ENCODE measurements at places on chromosomes 11 and 22.

DNA sequence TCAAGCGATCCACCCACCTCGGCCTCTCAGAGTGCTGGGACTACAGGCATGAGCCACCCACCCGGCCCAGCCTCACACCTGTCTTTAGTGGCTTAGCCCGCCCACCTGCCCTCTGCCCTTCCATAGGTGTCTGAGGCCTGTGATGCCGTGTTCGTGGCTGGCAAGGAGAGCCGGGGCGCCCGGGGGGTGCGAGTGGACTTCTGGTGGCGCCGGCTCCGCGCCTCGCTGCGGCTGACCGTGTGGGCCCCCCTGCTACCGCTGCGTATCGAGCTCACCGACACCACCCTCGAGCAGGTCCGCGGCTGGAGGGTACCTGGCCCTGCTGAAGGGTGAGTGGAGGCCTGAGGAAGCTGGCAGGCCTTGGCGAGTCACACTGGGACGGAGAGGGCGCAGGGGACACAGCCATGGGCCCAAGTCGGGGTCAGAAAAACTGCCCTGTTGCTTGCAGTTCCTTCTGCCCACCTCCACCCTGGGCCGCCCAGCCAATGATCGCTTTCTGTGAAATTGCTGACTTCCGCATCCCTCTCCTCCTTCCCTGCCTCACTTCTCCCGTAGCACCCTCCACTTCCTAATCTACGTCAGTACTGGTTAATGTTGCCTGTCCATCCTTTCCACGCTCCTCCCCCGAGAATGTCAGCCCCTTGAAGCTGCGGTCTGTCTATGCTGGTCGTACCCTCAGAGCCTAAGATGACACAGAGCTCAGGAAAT is 9.3 kb downstream of the TMEM132A start:
- DNase-seq, result no peak

DNA sequence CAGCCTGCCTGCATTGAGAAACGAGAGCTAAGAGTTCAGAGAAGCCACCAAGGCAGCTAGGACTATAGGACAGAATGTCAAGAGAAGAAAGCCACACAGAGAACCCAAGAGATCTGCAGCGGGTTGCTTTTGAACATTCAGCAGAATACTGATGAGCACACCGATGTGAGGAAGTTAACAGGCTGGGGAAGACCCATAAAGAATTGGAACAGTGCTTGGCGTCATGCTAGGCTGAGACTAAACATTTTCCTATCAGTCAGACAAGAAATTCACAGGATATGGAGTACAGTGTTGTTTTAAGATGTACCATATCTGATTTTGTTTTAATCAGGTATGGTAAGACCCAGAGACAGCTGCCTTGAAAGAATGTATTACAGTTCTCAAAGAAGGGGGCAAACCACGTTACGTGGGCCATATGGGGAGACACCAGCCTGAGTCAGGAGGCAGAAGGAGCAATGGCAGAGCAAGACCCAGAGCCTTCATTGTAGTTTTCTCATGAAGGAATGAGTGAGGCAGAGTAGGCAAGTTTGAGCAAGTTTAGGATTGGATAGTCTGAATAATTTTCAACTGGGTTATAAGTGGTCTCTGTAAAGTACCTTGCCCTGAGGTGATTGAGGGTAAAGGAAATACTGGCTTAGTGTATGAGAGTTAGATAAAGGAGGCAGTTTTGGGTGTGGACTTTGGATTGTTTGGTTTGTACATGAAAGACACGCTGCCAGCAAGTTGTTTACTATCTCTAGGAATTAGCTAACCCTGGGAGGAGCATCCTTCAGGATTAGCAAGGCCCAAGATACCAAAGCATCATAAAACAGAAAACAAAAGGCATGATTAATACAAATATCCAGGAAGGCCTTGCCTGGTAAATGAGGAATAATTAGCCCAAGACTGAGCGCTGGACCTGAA is 14.3 kb downstream of the LRRC75B start:
- DNase-seq, result peak; percentile 43

DNA sequence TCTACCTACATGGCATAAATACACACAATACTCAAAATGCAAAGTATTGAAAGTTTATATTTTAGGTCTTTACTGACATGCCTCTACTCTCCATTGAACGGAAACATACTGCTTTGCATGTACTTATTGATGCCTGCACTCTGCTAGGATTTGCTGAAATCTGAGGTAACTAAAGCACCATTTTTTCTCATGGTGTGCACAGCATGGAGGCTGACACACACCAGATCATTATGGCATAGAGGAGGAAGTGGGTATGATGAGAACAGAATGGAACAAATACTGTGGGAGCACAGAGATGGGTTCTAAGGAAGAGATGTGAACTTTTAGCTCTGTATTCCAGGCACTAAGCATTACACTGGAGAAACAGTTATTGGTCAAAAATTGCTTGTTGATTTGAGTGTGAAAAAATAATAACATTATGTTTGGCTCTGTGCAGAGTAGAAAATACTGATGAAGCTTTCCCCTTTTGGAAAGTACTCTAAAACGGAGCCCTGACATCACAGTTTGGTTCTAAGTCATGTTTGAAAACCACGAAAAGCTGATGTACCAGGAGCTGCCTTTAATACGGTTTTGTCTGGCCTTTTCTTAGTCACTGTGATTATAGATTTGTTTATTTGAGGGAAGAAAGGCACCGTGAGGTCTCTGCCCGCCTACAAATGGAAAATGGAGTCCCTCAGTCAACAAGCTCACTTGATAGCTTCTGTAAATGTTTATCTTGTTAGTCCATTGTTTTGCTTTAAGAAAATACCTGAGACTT is 5.6 kb downstream of the OR52R1 start:
- DNase-seq, result no peak

DNA sequence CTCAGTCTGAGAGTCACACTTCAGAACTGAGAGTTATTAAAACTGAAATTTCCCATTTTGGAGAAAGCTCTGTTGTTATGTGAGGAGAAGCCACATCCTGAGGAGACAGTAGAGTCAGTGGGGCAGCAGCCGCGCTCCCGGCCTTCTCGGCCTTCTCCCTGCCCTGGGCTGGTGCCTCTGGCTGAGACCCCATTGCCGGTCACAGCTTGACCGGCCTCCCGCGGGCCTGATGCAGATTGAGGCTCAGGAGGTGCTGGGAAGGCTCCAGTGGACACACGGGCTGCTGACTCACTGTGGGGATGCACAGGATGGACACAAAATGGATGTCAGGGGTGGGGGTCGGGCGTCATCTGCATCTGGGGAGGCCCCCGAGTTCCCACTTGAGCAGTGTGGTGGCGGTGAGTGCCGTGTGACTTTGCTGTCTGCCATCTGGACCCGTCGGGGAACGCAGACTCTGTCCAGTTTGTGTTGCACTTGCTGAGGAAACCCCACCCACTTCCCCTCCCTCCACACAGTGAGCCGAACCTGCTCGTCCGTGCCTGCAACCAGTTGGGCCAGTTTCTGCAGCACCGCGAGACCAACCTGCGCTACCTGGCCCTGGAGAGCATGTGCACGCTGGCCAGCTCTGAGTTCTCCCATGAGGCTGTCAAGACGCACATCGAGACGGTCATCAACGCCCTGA is 50.1 kb downstream of the MUC6 start:
- no peak for DNase-seq

DNA sequence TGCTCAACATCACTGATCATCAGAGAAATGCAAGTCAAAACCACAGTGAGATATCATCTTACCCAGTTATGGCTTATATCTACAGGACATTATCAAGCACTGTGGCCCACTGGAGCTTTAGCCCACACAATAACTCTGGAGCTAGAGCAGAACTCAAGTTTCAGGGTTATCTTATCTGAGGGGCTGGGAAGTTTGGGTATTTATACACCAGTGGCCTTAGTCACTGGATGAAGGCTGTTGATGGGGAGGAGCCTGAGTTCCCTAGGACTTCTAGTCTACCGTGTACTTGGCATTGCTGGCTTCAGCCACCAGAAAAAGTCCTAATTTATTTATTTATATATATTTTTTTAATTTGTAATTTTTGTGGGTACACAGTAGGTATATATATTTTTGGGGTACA is 19.3 kb downstream of the HSD17B12 start:
- DNase-seq, result no peak

DNA sequence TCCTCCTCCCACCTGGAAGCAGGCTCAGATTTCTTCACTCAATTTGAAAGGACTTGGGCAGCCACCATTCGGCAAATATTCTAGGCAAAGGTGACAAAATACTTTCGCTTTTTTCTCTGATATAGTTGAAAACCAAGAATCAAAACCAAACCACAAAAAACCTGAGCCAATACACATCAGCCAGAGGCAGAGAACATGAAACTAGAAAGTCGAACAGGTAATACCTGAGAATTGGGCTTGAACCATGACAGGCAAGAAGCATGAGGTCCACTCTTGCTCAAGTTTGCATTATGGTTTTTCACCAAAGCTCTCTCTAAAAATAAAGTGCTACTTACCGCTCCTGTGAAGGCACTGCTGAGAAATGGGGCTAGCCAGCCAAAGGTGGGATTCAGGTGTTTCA is 26.2 kb upstream of the LDLRAD3 start:
- no peak for DNase-seq

GRCh38 chr11:68033708-68034045 is 3.2 kb downstream of the NDUFS8 start:
- no peak for DNase-seq

GRCh38 chr11:32198053-32198452 is 107.2 kb downstream of the RCN1 start:
- no peak for DNase-seq

DNA sequence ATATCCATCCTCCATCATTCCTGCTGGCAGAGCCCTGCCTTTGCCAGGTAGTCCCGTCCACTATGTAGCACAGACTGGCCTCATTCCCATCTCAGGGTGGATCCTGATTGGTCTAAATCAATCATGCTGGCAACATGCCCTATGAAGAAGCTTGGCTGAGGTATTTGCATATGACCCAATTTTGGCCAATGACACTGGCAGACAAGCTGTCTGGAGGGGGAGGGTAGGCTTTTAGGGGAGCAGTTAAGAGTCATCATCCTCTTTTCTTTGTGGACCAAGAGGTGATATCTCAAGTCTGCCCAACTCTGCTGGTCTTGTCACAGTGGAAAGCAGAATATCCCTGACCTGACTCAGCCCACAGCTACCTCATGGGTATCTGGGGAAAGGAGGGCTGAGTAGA is 5.1 kb downstream of the CCDC89 start:
- DNase-seq, result no peak

DNA sequence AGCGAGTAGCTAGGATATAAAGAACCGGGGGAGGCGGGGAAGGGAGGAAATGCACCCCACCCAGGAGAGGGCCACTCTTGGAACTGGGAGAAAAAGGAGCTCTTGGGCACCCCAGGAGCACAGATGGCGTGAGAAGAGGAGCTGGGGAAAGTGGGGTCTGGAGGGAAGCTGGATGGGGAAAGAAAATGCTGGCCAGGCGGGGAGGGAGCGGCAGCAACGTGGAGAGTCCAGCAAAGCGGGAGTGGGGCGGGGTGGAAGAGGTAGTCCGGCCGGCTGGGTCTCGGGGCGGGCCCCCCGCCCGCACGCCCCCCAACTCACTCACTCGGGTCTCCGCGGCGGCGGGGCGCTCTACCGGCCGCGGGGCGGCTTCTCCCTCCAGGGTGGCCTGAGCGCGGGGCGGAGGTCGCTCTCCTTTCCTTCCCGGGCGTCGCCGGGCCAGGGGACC is 522 bp downstream of the TOB2 start:
- DNase-seq, result no peak

GRCh38 chr11:28871090-28871489 is 762.9 kb downstream of the METTL15 start:
- no peak for DNase-seq

DNA sequence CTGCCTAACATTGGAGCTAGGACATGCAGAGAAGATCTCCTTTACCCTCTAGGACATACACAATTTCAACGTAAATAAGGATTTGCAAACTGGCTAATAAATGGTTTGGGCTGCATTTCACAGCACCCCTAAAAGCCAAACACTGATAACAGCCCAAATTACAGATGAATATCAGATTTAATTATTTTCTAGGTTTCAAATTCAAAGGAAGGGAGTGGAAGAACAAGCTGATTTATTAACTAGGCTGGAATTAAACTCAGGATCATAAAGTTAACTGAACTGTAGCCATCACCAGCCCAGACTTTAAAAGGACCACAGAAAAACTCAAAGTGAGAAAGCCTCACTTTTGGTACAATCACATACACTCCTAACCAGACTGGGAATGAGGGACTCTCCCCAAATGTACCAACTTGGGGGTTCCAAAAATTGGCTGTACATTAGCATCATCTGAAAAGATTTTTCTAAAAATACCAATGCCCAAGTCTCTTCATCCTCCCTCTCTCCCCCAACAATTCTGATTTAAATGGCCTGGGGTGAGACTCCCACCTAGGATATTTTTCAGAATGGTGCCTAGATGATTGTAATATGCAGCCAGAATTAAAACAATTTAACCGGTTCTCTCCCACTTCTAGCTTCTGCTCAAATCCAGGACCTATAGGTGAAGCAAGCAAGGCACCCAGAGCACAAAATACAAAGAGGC is 43.5 kb downstream of the SYTL2 start:
- DNase-seq, result no peak

GRCh38 chr11:127709960-127710359 is 709.4 kb upstream of the KIRREL3 start:
- no peak for DNase-seq

DNA sequence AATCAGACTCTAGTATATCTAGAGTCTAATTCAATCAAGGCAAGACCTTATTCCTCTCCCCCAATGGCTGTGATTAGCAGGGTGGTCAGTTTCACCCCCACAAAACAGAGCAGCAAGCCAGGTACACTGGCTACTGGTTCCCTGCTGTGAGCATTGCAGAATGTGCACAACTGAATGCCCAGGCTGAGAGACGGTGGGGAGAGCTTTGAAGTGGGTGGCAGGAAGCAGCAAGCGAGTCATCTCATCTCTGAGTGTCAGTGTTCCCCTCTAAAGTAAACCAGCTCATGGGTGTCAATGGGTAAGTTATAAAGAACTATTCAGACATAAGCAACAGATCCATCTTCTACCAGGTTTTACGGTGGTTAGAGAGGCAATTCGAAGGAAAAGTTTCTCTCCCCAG is 37.6 kb downstream of the GAB4 start:
- DNase-seq, result no peak

- DNase-seq, result no peak
These were observed 20.7 kb upstream of the NAV2 start for GRCh38 chr11:19691815-19692500.

DNA sequence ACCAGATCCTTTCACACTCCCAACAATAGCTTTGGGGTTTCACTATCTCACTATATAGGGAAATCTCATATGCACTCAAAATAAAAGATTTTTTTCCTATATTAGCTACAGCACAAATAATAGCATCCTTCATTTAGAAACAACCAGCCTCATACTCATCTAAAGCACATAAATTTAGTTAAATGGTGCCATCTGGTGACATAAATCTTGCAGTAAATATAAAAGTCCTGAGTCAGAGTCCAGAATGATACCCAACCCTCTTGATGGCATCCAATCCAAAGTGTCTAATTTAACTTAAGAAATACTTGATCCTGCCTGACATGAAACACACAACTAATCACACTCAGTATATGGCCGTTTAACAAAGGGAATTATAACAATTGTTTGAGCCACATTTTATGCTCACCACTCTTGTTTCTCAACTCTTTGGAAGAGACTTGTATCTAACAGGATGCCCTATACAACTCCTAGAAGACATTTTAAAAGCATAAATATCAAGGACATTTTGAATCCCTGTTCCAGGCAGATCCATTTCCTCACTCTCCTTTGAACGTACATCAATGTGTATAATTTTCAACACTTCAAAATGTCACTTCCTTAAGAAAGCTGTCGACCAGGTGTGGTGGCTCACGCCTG is 36.2 kb downstream of the DLG2 start:
- DNase-seq, result no peak

All from HuH-7.5 (cell line).